ENCODE measurements at places on chromosomes 7 and 10. TPM values are rescaled to one million over a fixed set of nuclear protein-coding genes. Genes with fewer than 3 reads are reported as not detected.

DNA sequence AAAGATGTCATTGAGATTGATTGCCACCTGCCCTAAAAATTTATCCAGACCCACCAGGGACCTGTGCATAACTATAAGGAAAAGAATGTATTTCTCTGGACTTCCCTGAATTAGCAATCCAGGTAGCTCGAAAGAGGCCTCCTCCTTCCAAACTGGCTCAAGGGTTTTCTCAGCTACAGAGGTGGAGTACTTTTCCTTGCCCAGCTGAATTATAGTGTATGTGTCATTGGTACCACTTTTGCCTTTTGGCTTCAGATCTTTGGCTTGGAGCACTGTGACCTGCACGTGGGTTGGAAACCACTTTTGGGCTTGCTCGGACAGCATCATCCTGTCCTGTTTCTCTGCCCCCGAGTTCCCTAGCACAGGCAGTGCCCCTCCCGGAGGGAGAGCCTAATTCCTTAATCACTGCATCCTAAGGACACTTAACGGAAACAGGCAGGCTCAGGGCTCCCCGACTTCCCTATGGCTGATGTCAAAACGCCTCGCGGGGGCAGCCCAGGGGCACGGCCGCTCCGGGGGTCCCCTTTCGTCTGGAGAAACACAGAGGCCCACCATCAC, 825 bp downstream of the RAB11FIP2 start:
- peak; percentile 62 for DNase-seq

- no peak for DNase-seq
Observed at GRCh38 chr7:129550693-129551360, 48.5 kb downstream of the SMKR1 start.

DNA sequence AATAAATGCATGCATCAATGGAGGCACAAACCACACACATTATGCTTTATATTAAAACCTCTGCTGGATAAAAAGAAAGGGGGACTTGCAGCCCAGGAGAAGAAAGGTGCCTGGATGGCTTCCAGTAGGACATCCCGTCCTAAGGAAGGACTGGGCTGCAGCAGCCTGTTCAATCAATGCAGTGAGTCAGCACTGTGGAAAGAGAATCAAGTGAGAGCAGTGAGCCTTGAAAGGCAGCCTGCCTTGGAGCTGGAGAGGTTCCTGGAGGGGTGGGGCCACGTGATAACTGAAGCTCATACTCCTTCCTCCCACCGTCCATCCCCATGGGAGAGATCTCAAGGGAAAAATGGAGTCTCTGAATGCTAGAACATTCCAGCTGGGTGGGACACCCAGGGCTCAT, 501.2 kb downstream of the ADRA2A start:
- no peak for DNase-seq

- DNase-seq: no peak
Observed at GRCh38 chr7:123979876-123980275, 53.0 kb downstream of the TMEM229A start.

DNA sequence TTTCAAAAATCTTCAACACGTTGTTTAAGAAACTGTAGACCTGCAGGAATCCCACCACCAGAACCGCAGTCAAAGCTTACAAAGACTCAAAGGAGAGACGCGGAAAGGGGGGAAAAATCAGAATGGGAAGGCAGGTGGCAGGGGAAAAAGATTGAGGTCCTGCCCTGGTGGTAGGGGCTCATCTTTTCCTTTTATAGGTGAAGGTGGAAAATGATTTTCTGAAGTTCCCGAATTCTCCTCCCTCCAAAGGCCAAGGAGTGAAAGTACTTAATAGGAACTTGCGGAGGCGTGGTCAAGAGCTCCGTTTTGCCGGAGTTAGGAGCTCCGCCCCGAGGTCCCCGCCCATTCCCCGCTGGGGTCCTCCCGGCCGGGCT, 724 bp downstream of the BBIP1 start:
- no peak for DNase-seq

GRCh38 chr10:26806557-26806956, 54.2 kb downstream of the ABI1 start:
- no peak for DNase-seq

The MYH16 gene
- total RNA-seq: not detected

The SLIT1 gene
- 0.37 TPM for total RNA-seq
